ENCODE measurements at places on chromosomes 3 and 15.

- peak; percentile 90 for DNase-seq
These were observed at the start of gene DCUN1D1 for GRCh38 chr3:182980204-182981037. Gene DCUN1D1, minus strand, starts transcription at chr3:182980538. Its CDS starts 49 bp downstream, at chr3:182980489.

GRCh38 chr15:100986158-100986896 lies 67.2 kb downstream of the LRRK1 start:
- no peak for DNase-seq

DNA sequence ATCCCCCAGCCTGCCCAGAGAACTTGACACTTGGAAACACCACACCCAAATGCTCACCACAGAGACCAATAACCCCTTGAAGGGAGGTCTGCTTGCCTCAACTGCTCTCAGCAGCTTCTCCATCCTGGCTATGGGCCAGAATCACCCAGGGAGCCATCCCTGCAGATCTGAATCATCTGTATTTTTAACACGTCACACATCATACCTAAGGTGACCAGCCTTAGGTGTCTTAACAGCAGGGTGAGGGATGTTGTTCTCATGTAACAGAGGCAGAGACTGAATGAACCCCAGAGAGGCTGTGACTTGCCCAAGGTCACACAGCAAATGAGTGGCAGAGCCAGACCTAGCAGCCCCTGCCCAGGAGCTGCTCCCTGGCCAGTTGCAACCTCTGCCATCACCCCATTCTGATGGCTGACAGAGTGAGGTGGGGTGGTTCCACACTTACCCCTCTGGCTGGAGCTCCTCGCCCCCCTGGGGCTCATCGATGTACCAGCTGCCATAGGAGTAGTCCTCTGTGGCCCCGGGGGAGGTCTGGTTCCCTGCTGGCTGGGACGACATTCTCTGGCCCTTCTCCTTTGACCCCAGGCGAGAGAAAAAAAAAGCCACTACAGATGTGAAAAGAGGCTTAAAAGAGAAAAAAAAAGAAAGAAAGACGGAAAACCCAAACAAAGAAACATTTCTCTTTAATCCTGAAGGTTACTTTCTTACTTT lies 722 bp downstream of the STRA6 start:
- DNase-seq: no peak

GRCh38 chr3:184560531-184560930 lies 1.1 kb upstream of the EPHB3 start:
- no peak for DNase-seq

DNA sequence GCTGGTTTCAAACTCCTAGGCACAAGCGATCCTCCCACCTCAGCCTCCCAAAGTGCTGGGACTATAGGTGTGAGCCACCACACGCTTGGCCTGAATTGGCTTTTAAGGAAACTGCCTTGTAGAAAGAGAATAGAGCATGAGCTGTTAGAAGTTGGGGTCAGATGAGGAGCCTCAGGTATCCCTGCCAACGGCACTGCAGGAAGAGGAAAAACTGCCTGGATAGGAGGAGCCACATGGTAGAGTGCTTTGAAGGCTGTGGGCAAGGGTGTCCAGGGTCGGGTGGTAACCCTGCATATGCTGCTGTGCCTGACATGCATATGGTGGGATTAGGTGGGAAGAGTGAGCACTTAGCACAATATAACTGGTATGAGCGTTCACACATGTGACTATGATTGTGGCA lies 55.0 kb downstream of the BSN start:
- DNase-seq: no peak

All from progenitor cell of endocrine pancreas (in vitro differentiated cells).